ENCODE measurements at places on chromosomes 5 and 9.
A peak's percentile ranks its signal among the peaks of the same experiment; 100 is the strongest.

DNA sequence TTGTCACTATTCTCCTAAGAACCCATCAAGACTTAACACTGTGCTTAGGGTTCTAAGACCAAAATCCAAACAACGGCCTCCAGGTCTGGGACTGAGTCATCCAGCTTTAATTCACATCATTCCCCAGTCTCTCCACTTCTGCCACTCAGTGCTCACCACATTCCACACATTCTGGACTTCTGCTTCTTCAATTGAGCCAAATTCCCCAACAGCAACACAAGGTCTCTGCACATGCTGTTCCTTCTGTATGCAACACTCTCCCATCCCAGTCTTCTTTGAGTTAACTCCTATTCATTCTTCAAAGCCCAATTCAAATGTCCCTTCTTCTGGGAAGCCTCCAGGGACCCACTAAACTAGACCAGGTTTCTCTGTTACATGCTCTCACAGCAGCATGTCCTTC, 97.8 kb downstream of the GPR21 start:
- DNase-seq = peak; percentile 83

GRCh38 chr5:36683821-36684434, 77.5 kb downstream of the SLC1A3 start:
- DNase-seq = peak; percentile 82

DNA sequence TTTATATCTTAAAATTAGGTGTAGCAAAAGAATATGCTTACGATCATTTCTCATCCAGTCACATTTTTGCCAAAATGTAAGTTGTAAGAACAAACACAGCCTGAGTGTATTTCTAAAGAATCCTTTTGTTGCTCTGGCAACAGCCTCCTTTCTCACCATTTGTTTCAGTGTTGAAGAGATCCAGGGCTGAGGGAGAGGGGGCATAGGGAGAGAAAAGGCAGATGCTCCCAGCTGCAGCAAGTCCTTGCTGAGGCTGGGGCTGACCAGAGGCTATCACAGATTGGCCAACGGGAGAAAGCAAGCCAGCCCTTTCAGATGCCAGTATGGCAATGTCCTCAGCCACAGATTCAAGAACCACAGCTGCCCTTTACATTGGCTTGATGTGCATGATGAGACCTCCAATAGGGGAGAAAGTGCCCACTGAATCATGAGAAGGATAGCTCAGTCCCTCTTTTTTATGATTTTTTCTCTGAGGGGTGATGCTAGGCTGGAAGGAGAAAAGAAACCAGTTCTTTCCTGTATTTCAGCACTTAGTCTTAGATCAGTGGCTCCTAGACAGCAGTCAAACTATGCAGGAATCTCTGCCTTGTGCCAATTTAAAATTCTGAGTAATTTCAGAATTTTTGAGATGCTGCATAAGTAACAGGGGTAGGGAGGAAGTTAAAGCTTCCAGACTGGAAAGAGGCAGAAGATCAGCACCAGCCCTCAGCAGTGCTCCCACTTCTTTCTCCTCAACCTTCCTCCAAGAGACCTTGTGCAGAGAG, 142.1 kb downstream of the LHFPL2 start:
- DNase-seq = peak; percentile 69

- DNase-seq = no peak
Measured at GRCh38 chr5:102279711-102280110, 16.4 kb downstream of the SLCO4C1 start.

DNA sequence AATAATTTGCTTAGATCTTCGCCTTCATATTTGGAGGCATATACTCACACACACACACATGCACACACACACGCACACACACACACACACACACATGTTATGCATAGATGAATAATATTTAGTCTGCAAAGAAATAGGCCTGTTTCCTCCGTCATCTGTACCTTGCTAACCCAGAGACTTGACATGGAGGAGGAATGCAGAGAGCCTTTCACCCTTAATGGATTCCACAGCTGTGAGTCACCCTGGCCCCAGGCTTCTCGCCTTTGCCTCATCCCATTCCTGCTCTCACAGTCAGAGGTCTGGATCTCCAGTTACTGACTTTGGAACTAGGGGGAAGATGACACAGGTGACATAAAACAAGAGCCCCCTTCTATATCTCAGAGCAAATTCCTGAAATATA, 29.7 kb downstream of the ZNF462 start:
- DNase-seq = peak; percentile 97

- DNase-seq = no peak
Measured at GRCh38 chr9:137306850-137307254, 4.8 kb upstream of the NRARP start.

GRCh38 chr9:23850242-23850689, 24.2 kb upstream of the ELAVL2 start:
- DNase-seq = no peak

DNA sequence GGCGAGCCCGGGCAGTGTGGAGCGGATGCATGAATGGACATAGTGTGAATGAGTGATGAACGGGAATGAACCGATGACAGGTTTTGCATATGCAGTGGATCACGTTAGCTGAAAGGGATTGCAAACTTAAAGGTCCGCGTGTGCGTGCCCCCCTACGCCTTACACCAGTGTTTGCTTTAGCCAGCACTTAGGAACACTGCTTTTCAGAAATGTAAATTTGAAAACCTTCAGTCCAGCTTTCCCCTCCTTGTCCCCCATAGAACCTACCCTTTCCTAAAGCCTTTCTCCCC, 692 bp downstream of the PSAT1 start:
- peak; percentile 24 for DNase-seq

DNA sequence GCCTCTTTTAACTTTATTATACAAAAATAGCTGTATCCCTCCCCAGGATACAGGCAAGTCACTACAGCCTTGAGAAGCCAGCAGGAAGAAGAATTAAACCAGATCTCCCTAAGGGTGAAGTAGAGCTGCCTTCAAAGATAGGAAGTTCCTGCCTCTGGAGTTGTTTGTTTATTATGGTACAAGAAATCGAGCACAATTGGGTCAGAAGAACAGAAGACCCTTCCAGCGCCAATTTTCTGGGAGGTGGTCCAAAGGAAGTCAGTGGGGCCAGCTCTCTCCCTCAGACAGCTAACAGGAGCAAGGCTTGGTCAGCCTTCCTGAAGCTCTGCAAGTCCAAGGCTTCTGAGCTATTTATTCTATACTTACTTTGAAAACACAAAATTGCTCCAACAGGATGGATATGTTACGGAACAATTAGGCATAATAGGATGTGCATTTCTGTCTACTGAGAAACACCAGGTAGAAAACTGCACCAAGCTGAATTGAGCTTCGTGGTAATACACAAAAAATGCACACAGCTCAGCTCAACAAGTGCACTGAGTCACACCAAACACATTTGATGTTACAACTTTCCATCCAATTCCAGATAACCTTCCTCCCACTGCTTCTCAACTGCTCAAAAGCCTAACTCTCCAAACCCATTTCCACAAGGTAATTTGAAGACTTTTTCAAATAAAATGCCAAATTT, 16.0 kb downstream of the SERINC5 start:
- no peak for DNase-seq

GRCh38 chr9:92696619-92697018, 26.7 kb upstream of the IPPK start:
- no peak for DNase-seq

- DNase-seq = no peak
Measured at GRCh38 chr5:124114911-124115310, 602.9 kb downstream of the CSNK1G3 start.

DNA sequence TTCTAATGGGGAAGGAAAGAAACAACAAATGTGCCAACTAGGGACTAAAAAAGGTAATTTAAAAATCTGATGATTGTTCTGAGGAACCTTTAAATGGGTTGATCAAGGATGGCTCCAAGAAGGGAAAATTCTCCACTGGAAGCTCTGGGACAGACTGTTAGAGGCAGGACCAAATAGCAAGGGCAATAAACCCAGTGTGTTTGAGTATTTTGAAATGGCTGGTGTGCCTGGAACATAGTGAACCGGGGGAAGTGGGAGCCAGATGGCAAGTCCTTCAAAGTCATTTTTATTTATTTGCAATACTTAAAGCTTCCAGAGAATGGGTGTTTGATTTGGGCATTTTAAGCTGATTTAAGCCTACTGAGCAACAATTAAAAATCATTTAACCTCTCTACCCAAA, 587.7 kb upstream of the MEF2C start:
- no peak for DNase-seq

DNA sequence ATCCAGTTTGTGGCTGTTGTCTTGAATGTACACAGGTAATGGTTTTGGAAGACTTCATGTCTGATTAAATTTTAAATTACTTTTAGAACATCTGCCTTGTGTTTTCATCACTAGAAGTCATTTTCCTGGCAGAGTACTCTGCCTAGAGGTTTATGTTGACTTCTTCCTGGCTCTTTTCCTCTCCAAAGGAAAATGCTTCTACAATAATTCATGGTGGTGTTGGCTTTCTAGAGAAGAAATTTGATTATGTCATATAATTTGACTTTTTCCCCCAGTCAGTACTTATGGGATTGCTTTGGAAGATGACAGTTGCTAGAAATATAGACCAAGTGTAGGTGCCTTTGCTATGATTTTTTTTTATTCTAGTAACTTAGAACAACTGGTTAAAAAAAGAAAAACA, 46.8 kb downstream of the F2RL2 start:
- DNase-seq = no peak

DNA sequence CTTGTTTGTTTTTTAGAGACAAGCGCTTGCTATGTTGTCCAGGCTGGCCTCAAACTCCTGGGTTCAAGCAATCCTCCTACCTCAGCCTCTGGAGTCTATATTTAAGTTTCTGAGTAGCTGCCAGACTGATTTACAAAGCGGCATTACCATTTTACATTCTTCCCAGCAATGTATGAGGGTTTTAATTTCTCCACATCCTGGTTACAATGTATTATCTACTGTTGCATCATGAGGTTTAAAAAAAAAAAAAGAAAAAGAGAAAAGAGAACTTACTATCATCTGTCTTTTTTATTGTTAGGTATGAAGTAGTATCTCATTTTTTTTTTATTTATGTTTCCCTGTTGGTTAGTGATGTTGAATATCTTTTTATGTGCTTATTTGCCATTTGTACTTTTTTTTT, 18.9 kb upstream of the CLINT1 start:
- DNase-seq = peak; percentile 37

DNA sequence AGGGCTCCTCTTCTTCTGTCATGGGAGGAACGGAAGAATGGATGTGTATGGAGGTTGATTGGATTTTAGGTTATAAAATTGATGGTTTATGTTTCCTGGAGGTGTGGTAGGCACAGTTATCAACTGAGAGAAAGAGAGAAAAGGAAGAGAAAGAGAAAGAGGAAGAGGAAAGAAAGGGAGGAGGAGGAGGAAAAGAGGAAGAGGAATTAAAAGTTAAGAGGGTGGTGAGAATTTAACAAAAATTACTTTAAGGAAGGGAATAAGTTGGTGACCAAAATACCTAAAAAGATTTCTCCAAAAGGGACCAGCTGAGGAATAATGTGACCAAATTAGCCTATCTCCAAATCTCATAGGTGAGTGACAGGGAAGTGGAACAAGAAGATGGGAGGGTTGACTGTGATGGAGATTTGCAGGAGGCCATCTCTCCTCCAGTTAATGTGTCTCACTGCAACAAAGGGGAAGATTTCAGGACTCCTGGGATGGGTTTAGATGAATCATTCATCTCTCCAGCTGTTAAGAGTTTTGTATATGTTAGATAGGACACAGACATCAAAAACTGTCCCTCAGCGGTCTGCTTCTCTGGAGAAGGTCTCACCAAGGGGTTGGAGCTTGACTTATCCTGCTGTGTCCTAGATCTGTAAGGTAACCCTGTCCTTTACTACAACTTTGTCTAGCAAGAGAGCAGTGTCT, 76.0 kb upstream of the TMC1 start:
- no peak for DNase-seq

DNA sequence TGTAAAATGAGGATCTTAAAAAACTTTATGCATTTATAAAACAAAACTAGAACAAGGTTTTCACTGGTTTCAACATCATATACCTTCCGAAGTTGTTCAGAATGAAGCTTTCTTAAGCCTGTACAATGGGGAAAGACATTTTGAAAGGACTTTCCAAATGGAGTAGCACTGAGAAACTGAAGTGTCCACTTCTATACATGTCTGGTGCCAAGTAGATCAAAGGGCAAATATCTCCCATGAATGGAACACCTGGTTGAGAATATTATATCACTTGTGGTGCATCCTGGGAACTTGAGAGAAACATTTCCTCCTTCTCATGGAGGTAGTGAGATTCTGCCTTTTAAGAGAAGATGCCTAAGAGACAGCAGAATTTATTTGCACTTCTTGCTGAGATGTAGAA, 182.1 kb upstream of the ACTBL2 start:
- no peak for DNase-seq

DNA sequence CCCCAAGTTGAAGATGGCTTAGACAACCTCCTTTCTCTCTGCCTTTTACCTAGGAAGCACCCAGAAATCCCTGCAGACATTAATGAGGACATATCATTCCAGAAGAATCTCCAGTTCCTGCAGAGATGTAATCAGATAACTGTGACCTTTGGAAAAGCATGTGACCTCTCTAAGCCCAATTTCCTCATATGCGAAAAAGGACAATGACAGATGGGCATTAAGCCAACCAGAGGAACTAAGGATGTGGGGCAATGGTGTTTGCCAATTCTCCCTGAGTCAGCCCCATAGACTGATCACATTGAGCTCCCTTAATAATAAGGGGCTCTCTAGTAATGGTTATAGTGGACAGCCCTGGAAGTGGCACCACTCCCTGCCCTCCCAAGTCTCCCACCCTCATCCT, 10.1 kb upstream of the FOXI1 start:
- no peak for DNase-seq

DNA sequence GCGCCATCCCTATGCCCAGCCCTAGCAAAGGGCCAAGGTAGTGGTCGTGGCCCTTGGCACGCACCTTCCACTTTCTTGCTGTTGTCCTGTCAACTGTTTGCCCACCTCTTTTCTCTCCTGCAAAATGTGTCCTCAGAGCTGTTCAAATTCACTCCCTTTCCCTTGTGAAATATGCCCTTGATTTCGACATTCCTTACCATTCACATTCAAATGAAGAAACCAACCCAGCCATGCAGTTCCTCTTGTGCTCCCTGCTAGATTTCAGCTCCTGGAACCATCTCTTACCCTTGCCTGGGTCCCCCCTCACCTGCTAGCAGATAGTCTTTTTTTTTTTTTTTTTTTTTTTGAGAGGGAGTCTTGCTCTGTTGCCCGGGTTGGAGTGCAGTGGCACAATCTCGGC, 19.6 kb upstream of the HRH2 start:
- no peak for DNase-seq

DNA sequence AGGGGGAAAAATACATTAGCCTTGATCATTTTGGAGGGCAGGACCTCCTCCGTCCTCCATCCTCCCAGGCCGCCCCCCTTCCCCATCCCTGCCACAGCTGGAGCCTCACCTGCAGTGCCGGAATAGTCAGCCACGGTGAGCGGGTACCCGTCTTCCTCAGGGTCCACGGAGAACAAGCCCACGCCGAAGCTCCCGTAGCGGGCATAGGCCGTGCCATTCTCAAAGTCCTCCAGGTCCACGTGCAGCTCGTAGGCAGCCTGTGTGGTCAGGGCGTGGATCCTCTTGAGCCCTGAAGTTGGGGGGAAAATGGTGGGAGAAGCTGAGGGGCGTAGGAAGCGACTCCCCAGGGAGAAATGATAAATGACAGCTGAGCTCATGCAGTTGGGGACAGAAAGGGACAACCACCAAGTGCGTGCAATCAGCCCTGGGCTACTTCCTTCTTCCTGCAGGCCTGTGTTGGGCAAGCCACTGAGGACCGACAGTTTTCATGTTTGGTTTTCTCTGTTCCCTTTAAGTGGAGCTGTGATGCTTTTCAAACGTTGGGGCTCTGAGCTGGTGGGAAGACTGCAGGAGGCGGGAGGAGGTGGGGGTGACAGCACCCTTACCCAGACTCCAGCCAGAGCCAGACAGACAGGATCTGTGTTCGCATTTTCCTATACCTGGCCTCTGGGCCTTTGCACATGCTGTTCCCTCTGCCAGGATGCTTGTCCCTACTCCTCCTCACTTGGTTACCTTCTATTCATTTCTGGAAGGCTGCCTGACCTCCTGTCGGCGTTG, 8.7 kb upstream of the QRFP start:
- no peak for DNase-seq
